ENCODE measurements at places on chromosomes 1 and 21. TPM values are rescaled to one million over a fixed set of nuclear protein-coding genes. Genes with fewer than 3 reads are reported as not detected.

Gene HES5
- not detected for total RNA-seq

Gene SPRR4
- not detected for total RNA-seq

Gene DENND1B
- 16.6 TPM for total RNA-seq

Gene WNT3A
- total RNA-seq: not detected

Gene TRIM45
- 0.60 TPM for total RNA-seq

DNA sequence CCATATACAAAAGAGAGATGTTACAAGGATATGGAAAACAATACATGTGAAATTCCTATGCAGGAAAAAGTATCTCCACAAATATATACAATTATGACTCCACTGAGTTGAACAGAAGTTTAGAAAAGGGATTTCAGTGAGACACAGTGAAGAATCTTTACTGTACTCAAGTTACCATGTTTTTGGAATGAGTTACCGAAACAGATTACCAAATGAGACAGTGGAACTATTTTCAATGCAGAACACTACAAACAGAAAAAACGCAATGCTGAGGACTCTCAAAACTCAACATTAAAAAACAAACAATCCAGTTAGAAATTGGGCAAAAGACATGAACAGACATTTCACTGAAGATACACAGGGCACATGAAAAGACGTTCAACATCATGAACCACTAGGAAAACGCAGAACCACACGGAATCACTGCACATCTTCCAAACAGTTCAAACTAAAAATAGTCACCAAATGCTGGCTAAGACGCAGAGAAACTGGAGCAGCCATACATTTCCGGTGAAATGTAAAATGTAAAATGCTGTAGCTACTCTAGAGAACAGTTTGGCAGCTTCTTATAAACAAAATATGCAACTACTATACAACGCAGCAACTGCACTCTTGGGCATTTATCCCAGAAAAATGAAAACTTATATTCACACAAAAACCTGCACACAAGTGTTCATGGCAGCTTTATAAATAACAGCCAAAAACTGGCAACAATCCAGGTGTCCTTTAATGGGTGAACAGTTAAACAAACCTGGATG lies 118.7 kb downstream of the UBR4 start:
- no peak for DNase-seq

GRCh38 chr1:199821029-199821779 lies 206.3 kb upstream of the NR5A2 start:
- no peak for DNase-seq

DNA sequence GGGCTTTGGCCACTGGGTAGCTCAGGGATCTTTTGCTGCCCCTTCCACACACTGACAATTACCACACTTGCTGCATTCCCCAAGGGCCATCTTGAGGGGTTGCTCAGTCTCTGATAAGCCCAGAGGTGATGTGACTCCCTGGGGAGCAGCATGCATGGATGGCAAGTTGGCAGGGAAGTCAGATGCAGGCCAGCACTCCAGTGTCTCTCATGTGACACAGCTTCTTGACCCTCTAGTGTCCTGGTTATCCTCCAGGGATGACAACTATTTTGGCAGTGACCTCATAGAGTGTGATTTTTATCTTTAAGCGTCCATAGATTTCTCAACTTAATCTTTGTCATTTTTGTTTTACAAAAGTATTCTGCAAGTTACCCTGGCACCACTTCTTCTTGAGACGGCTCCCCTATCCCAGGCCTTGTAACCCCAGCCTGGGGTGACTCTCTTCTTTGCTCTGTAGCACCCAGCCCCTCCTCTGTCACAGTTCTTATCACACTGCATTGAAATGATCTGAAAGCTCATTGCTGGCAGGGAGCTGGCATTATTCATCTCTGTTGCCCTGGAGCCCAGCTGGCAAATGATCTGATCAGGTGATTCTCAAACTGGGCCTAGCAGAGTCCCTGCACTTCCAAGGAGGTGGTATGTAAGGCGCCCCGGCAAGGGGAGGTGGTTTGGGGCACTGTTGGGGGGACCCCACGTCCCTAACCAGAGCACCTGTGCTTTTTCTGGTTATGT lies 72.6 kb downstream of the TENT5C start:
- DNase-seq: no peak

GRCh38 chr1:74834261-74834660 lies 101.3 kb downstream of the TYW3 start:
- DNase-seq: no peak

- DNase-seq: no peak
Measured at GRCh38 chr1:52096216-52096615, 40.1 kb downstream of the BTF3L4 start.

DNA sequence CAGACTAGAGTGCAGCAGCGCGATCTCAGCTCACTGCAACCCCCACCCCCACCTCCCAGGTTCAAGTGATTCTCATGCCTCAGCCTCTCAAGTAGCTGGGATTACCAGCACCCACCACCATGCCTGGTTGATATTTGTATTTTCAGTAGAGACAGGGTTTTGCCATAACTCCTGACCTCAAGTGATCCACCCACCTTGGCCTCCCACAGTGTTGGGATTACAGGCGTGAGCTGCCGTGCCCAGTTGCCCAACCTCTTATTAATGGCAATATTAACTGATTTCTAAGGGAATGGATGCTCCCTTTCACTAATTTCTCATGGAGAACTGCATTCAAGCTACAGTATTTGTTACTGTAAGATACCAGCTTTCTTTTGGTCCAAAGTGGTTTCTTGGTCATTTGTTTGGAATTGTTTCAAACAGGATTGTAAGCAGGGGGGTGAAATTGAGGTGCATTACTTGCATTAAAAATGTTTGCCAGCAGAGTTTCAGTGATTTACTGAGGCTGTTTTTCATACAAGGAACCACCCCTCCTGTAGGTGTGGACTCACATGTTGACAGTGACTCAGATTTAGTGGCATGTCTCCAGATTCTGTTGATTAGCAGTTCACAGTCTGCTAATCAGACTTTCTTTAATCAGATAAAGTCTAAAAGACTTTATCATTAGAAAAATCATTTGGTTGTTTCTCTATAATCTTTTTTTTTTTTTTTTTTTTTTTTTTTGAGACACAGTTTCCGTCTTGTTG lies 3.9 kb upstream of the TGFBR3 start:
- DNase-seq: no peak

GRCh38 chr1:176843352-176844297 lies 320.9 kb downstream of the ASTN1 start:
- no peak for DNase-seq

DNA sequence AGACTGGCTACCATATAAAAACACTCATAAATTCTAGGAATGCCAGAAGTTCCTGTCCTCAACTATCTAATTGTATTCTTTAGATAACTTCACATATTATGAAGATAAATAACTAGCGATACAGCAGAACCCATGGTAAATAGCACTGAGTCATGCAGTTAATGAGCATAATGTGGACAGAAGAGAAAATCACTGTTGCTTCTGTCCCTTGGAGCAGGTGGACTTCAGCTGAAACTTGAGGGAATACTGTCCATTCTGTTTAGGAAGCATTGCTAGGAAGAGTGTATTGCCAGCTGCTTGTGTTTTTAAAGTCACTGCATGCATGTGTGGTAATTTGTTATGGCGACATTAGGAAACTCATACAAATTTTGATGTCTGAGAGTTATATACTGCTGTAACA lies 854.4 kb downstream of the LTN1 start:
- no peak for DNase-seq

GRCh38 chr1:9289711-9290485 lies 2.8 kb upstream of the SPSB1 start:
- DNase-seq: peak; percentile 64

Data from omental fat pad (tissue), 4 donors.